ENCODE measurements at places on chromosomes 6 and 20. TPM values are rescaled to one million over a fixed set of nuclear protein-coding genes. Genes with fewer than 3 reads are reported as not detected.

- no peaks in the 10 kb centered on the region for H3K36me3 ChIP-seq
- no peaks in the 10 kb centered on the region for H3K27me3 ChIP-seq
- no peak for DNase-seq
- H3K4me1 ChIP-seq: no peaks in the 10 kb centered on the region
These were observed 436.1 kb upstream of the FLRT3 start for GRCh38 chr20:14773486-14773885.

DNA sequence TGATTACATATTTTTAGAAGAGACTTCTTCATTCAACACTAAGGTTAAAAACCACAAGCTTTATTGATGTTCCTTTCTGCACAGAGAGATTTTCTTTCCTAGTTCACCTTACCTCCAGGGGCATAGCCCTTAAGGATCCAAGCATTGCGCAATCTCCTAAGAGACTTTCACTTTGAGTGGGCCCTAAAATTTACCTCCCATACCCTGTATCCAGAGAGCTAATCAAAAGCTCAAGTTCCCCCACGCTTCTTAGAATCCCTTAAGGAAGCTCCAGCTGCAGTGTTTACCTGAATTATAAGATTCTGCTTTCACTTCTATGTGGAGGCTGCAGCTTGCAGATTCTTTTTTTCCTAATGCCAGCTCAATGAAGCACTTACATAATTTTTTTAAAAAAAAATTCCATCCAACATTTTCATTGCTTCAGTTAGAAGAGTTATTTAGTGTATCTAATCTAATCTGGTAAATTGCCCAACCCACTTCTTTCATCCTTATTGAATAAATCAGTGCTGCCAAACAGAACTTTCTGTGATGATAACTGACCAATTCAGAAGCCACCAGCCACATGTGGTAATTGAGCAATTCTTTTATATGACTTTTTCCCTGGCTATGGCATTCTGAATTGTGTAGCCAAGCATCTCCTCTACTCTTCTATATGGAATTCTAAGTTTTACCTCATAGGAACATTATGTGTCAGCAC, 24.6 kb upstream of the SPTLC3 start:
- no peak overlapping the region for H3K27ac ChIP-seq
- DNase-seq: peak; percentile 23
- H3K4me3 ChIP-seq: no peak overlapping the region
- H3K36me3 ChIP-seq: no peaks in the 10 kb centered on the region
- no peaks in the 10 kb centered on the region for H3K27me3 ChIP-seq

- H3K4me3 ChIP-seq: no peak overlapping the region
- no peaks in the 10 kb centered on the region for H3K4me1 ChIP-seq
- DNase-seq: no peak
- peaks cover 3% of the 10 kb centered on the region for H3K27me3 ChIP-seq
- no peaks in the 10 kb centered on the region for H3K36me3 ChIP-seq
- H3K27ac ChIP-seq: no peak overlapping the region
These were observed 80.8 kb upstream of the TIAM2 start for GRCh38 chr6:154914288-154914687.

- H3K27ac ChIP-seq: no peak overlapping the region
- DNase-seq: no peak
- no peaks in the 10 kb centered on the region for H3K36me3 ChIP-seq
- H3K4me1 ChIP-seq: peaks cover 10% of the 10 kb centered on the region
- no peaks in the 10 kb centered on the region for H3K27me3 ChIP-seq
- no peak overlapping the region for H3K4me3 ChIP-seq
These were observed 503.3 kb downstream of the LMBRD1 start for GRCh38 chr6:69293471-69293870.

- no peak overlapping the region for H3K27ac ChIP-seq
- no peaks in the 10 kb centered on the region for H3K36me3 ChIP-seq
- H3K4me1 ChIP-seq: no peaks in the 10 kb centered on the region
- peak overlapping the region; percentile 64 for H3K4me3 ChIP-seq
These were observed 91.9 kb upstream of the SIRPA start for GRCh38 chr20:1803061-1803931.

DNA sequence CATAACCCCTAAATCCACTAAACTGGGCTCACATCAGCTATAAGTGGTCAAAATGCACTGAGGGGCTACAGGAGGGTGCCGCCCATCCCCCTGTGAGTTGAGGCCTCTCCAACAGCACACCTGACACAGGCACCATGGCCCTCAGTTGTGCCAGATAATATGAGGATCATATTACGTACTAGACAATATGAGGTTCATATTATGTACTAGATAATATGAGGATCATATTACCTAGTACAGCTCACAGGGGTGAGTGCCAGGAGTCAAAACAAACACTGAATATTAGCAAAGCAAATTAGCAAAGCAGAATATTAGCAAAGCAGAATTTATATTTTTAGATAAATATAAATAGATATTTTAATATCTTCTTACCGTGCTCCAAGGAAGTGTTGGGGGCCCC, 35.3 kb downstream of the CD24 start:
- H3K27ac ChIP-seq: no peak overlapping the region
- no peak for DNase-seq
- no peaks in the 10 kb centered on the region for H3K4me1 ChIP-seq
- H3K4me3 ChIP-seq: no peak overlapping the region
- H3K36me3 ChIP-seq: no peaks in the 10 kb centered on the region
- no peaks in the 10 kb centered on the region for H3K27me3 ChIP-seq

- no peaks in the 10 kb centered on the region for H3K36me3 ChIP-seq
- H3K27me3 ChIP-seq: no peaks in the 10 kb centered on the region
- no peak overlapping the region for H3K4me3 ChIP-seq
- no peak overlapping the region for H3K27ac ChIP-seq
These were observed 426.7 kb upstream of the ID4 start for GRCh38 chr6:19410481-19410880.

- DNase-seq: peak; percentile 50
- H3K4me3 ChIP-seq: no peak overlapping the region
- H3K4me1 ChIP-seq: peaks cover 18% of the 10 kb centered on the region
- no peak overlapping the region for H3K27ac ChIP-seq
- H3K27me3 ChIP-seq: no peaks in the 10 kb centered on the region
These were observed 101.2 kb downstream of the PXDC1 start for GRCh38 chr6:3650076-3650958.

DNA sequence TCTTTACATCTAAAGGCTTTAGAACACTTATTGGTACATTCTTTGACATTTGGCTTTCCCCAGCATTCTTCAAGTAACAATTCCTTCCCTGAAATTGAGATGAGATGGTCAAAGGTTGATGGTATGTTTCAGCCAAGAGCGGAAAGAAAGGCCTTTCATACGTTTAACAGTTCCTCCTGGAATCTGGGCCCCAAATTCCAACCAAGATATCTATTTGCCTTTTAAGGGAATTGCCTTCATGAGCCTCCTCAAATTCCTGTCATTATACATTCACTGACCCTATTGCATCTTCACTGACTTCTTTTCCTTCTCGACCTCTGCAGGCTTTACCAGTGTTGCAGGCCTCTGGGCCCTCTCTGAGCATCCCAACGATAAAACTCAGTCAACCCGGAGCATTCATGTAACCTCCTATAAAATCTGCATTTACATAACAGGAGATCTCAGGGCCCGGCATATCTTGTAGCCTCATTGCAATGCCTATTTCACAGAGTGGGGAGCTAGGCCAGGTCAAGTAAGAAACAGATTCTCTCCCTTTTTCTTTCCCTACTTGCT, 18.3 kb upstream of the WFDC9 start:
- H3K36me3 ChIP-seq: no peaks in the 10 kb centered on the region
- H3K27ac ChIP-seq: no peak overlapping the region

GRCh38 chr6:23747239-23747638, 378.8 kb upstream of the NRSN1 start:
- H3K36me3 ChIP-seq: no peaks in the 10 kb centered on the region
- no peak overlapping the region for H3K27ac ChIP-seq
- H3K27me3 ChIP-seq: no peaks in the 10 kb centered on the region
- DNase-seq: no peak
- no peak overlapping the region for H3K4me3 ChIP-seq

DNA sequence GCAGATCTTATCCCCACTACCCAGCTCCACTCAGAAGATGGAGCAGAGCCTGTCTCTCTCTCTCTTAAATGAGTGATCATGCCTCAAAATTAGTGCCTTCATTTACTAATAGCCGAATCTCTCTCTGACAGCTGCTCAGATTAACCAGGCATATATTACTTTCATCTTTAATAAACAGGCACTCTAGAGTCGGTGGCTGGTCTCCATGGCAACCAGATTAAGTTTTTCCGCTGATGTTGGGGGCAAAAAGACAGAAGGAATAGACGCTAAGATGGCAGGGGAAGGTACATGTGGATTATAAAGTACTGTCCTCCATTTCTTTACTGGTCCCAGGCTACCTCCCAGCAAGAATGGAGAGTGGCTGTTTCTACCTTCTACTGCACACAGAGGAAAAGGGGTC, 121.6 kb downstream of the QRSL1 start:
- no peaks in the 10 kb centered on the region for H3K36me3 ChIP-seq
- H3K4me3 ChIP-seq: no peak overlapping the region
- H3K4me1 ChIP-seq: peaks cover 16% of the 10 kb centered on the region
- no peaks in the 10 kb centered on the region for H3K27me3 ChIP-seq
- no peak for DNase-seq

DNA sequence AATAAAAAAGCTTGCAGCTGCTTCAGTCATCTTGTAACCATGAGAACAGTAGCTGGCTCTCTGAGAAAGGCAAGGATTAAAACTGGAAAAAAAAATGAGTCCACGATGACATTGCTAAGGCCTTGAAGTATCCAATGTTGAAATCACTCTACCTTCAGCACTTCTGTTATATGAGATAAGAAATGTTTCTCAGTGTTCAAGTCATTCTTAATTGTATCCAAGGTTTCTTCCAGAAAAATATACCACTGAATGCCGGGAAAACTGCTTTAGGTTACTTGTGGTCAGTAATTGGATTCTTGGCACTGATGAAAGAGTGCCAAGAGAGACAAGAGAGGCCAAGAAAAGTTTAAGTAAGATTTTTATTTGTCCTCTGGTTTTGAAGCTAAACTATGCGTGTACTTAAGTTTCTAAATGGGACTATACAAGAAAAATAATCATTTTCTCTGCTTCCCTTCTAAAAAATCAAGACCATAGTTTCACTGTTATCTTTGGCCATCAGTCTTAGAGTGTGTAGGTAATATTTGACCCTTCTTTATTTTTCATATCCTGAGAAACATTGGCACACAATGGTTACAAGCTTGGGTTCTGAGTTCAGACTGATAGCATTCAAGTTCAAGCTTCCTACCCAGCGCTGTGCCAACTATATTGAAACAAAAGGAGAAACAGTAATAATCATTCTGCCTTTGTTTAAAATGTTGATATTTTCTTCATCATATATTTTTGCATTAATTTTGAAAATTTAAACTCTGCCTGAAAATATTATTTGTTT, 84.6 kb downstream of the TRDN start:
- H3K27ac ChIP-seq: peak overlapping the region; percentile 58
- no peaks in the 10 kb centered on the region for H3K27me3 ChIP-seq
- no peak overlapping the region for H3K4me3 ChIP-seq
- DNase-seq: peak; percentile 2
- no peaks in the 10 kb centered on the region for H3K36me3 ChIP-seq

GRCh38 chr6:24566020-24566767, 71.4 kb downstream of the ALDH5A1 start:
- H3K36me3 ChIP-seq: no peaks in the 10 kb centered on the region
- no peak overlapping the region for H3K27ac ChIP-seq
- no peaks in the 10 kb centered on the region for H3K4me1 ChIP-seq
- no peak for DNase-seq

- DNase-seq: no peak
- peaks cover 56% of the 10 kb centered on the region for H3K36me3 ChIP-seq
- H3K27me3 ChIP-seq: no peaks in the 10 kb centered on the region
- H3K27ac ChIP-seq: no peak overlapping the region
These were observed 10.2 kb downstream of the SOD2 start for GRCh38 chr6:159682810-159683209.

- H3K27ac ChIP-seq: no peak within 1 kb of the TSS
- no peak within 1 kb of the TSS for H3K4me3 ChIP-seq
- H3K4me1 ChIP-seq: peaks cover 3% of the 10 kb centered on the region
- peaks cover 12% of the 10 kb centered on the region for H3K27me3 ChIP-seq
- DNase-seq: no peak
- H3K36me3 ChIP-seq: no peaks in the 10 kb centered on the region
These were observed at the start of gene NPBWR2 for GRCh38 chr20:64106981-64107735. TSS of gene NPBWR2 (minus strand) at chr20:64107565. CDS start at chr20:64106831, 734 bp downstream.

GRCh38 chr6:119879731-119880130, 530.2 kb upstream of the MAN1A1 start:
- H3K4me3 ChIP-seq: no peak overlapping the region
- H3K27me3 ChIP-seq: no peaks in the 10 kb centered on the region
- no peak for DNase-seq

- no peak overlapping the region for H3K4me3 ChIP-seq
- no peak overlapping the region for H3K27ac ChIP-seq
- no peaks in the 10 kb centered on the region for H3K27me3 ChIP-seq
- H3K4me1 ChIP-seq: no peaks in the 10 kb centered on the region
These were observed 68.0 kb downstream of the FKBP5 start for GRCh38 chr6:35620706-35621105.

DNA sequence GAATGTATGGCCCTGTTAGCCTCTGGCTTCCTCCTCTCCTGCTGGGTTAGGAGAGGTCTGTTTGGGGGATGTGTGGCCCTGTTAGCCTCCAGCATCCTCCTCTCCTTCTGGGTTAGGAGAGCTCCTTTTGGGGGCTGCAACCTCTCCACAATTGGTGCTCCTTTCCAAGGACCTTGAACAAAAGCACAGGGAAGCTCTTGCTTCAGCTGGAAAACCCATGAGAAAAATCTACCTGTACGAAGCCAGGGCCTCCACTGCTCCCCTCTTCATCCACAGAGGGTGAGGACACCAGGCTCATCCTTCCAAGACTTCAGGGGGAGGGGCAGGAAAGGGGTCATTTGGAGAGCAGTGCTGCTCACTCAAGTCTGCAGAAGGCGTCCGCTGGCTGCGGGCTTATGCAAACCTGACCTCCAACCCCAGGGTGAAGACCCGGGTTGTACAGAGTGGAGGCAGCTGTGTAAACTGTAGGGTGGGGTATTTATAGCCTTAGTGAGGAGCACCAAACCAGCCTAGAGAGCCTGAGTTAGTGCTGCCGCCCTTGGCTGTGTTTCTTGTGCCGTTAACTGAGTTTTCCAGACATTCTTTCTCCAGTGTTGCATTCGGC, 62.1 kb downstream of the SLC24A3 start:
- H3K4me3 ChIP-seq: no peak overlapping the region
- no peaks in the 10 kb centered on the region for H3K36me3 ChIP-seq
- no peaks in the 10 kb centered on the region for H3K27me3 ChIP-seq
- no peaks in the 10 kb centered on the region for H3K4me1 ChIP-seq
- no peak for DNase-seq

- H3K4me3 ChIP-seq: no peak overlapping the region
- no peak for DNase-seq
- H3K36me3 ChIP-seq: no peaks in the 10 kb centered on the region
- H3K27ac ChIP-seq: no peak overlapping the region
- H3K27me3 ChIP-seq: no peaks in the 10 kb centered on the region
These were observed 21.0 kb downstream of the PLAGL2 start for GRCh38 chr20:32186506-32186905.

The HAO1 gene
- not detected for polyA plus RNA-seq

The DAAM2 gene
- 3.4 TPM for polyA plus RNA-seq

The UNC5CL gene
- polyA plus RNA-seq: 5.3 TPM

The MTG2 gene
- polyA plus RNA-seq: 27.8 TPM

The BHLHE23 gene
- polyA plus RNA-seq: not detected

The DIDO1 gene
- polyA plus RNA-seq: 28.3 TPM

The NHLRC1 gene
- 1.3 TPM for polyA plus RNA-seq

The LY6G6C gene
- not detected for polyA plus RNA-seq

The PPP1R18 gene
- 13.0 TPM for polyA plus RNA-seq

The TGM2 gene
- polyA plus RNA-seq: 192 TPM

Data from cardiac muscle cell (in vitro differentiated cells and primary cell).